Activated CD8-positive, alpha-beta memory T cell treated with anti-CD3 and anti-CD28 coated beads for 24 hours (primary cell): ENCODE measurements at places on chromosomes 1 and 21.
A peak's percentile ranks its signal among the peaks of the same experiment; 100 is the strongest.

DNA sequence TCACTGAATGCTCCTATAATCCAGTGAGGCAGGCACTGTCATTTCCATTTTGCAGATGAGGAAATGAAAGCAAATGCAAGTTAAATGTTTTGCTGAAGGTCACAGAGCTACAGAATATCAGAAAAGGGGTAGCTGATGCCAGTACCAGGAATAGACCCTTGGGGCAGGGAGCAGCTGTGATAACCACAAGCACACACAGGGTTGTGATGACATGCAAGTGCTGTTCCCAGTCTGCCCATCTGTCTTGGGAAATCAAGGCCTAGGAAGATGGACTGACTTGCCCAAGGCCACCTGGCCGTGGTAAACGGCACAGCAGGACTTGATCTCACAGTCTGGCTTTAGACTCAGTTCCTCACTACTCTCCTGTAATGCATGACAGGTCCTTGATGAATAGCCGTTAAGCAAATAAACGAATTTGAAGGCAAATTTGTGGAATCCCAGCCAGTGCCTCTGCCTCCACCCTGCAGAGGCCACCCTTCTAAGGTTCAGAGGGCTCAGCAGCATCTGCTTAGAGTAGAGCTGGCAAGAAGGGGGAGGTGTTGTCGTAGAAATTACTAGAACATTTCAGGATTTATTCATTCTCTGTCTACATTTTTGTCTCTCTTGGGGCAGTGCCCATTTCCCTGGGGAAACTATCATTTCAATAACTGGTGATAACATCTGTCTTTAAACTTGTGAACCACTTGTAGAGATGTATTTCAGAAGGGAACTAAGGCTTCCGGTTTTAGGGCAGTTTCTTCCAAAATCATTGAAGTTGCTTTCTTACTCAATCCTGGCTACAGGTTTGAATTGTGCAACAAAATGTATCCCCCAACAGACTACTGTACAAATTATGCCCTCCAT is 53.2 kb upstream of the MRPS6 start:
- no peak for DNase-seq

DNA sequence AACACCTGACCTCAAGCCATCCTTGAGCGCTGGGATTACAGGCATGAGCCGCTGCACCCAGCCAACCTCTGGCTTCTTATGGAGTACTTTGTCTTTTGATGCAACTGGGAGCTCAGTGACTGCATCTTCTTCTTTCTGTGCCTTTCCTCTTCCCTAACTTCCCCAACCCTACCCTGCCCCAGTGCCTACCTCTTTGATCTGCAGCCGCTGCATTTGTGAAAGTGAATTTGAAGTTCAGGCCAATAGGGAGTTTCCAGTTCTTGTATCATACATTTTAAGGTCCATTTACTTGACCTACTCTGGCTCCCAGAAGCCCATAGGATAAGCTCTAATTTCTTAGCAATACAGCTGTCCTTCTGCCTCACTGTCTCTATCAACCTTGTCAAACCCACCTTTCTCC is 52.2 kb downstream of the KCNC4 start:
- DNase-seq = no peak

DNA sequence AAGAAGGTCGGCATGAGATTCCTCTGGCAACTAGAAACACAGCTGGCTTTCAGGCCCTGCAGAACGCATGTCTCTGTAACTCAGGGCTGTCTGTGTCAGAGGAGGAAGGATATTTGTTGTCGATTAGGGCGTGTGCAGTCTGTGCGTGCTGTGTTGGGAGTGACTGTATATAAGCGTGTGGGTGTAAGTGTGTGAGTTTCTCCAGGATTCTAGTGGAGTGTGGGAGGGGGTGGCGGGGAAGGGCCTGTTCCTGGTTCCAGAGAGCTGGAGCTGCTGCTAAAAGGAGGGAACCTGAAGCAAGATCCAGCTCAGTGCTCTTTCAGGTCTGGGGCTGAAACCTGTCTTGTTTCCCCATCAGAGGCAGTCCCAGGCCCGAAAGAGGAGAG is 74.3 kb downstream of the SLC16A1 start:
- no peak for DNase-seq

DNA sequence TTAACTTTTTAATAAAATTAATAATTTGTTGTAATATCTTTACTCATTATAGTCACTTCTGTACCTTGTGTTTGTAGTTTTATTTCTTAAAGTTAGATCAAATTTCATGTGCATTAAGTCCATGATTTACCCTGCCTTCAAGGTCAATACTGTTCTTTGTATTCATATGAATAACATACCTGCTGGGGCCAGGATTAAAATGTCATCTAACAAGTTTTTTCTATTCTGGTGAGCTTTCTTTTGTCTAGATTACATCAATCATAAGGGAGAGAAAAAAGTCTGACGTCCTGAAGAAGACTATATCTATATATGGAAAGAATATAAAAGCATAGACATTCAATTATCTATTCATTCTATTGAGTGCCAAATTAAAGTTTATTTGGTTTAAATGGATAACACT is 232.6 kb downstream of the COL11A1 start:
- DNase-seq = no peak

- DNase-seq = no peak
Measured at GRCh38 chr1:218366322-218367052, 21.4 kb downstream of the TGFB2 start.

- no peak for DNase-seq
Measured at GRCh38 chr1:65694126-65694525, 98.6 kb upstream of the PDE4B start.

DNA sequence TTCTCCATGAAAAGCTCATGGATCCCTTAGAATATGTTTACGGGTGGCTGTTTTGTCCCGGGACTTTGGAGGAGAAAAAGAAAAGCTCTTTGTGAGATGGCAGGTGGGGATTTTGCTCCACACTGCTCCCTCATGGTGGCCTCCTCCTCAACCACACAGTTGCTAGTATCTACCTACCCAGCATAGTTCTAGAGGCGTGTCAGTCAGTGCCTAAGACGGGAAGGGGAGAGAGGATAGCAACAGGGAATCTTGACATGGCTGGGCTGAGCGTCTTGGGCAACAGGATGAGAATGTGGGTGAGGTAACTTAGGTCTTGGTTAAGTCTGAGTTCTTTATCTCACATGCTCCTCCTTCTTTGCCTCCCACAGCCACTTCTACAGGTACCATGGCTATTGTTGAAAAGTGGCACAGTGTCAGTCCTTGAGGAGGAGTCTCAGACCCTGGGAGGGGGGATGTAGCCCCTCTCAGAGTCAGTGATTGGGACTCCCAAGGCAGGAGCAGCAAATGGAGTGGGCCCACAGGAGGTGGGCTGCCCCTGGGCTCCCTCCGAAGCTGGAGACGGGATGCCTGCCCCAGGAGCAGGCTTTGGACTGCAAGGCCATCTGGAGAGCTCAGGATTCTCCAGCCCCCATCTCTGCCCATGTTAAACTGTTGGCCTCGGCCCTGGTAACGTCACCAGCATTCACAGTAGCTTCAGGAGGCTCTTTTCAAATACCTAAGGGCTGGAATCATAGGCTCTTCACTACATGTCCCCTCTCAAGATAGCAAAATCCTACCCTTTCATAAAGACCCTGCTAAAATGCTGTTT is 75.4 kb downstream of the TENT5C start:
- DNase-seq = no peak

- no peak for DNase-seq
Measured at GRCh38 chr21:45511007-45511406, 31.2 kb downstream of the SLC19A1 start.

GRCh38 chr1:156935505-156936128 is 15.2 kb downstream of the LRRC71 start:
- no peak for DNase-seq

DNA sequence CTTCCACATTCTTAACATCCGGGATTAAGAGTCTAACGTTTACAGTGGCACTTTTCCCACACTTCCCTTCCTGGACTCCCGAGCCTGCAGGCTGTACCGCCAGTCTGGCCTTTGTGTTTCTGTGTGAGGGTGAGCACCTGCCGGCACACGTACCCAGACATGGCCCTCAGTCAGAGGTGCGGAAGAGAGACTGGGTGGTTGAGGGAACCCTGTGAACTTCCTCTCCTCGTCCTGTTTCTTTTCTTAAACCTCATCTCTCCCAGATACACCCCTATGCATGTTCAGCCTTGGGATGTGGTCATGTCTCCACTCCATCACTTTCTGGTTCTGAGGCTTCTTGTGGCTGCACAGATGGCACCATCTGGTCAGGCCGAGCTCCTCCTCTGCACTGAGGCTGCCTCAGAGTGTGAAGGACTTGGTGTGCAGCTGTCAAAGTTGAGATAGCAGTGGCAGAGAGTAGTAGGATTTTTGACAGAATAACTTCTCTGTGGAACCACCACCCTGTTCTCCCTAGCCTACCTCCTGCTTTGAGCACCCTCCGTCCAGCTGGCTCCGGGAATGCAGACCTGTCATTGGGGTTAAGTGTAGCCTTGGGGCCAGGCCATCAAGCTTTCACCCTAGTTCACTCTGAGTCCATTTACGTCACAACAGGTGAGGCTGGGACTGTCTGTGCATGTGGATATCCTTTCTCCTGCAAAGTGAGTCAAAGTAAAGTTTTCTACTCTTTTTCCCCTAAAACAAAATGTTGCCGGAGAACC is 31.4 kb downstream of the VASH2 start:
- DNase-seq = no peak

- DNase-seq = no peak
Measured at GRCh38 chr21:41869771-41870170, 9.4 kb downstream of the PRDM15 start.

DNA sequence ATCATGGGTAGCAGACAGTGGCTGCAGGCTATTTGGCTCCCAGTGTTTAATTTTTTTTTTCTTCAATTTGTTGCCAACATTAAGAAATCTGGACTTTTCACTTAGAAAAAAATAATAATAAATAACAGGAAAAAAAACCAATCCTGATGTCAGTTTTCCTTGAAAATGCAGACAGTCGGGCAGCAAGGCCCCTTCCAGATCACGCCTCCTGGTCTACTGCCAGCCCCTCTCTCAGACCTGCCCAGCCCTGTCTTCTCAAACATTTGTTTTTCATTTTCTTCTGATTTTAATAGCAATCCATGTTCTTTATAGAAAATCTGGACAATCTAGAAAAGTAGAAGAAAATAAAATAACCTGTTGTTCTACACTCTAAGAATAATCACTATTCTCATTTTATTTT is 15.5 kb downstream of the IFNGR2 start:
- no peak for DNase-seq

GRCh38 chr1:81598623-81599022 is 202.1 kb upstream of the ADGRL2 start:
- DNase-seq = no peak

GRCh38 chr21:41377715-41378114 is 15.9 kb downstream of the MX2 start:
- DNase-seq = peak; percentile 52

- no peak for DNase-seq
Measured at GRCh38 chr1:192700834-192701271, 64.9 kb downstream of the RGS13 start.

GRCh38 chr1:88581703-88582102 is 102.4 kb upstream of the PKN2 start:
- DNase-seq = no peak

DNA sequence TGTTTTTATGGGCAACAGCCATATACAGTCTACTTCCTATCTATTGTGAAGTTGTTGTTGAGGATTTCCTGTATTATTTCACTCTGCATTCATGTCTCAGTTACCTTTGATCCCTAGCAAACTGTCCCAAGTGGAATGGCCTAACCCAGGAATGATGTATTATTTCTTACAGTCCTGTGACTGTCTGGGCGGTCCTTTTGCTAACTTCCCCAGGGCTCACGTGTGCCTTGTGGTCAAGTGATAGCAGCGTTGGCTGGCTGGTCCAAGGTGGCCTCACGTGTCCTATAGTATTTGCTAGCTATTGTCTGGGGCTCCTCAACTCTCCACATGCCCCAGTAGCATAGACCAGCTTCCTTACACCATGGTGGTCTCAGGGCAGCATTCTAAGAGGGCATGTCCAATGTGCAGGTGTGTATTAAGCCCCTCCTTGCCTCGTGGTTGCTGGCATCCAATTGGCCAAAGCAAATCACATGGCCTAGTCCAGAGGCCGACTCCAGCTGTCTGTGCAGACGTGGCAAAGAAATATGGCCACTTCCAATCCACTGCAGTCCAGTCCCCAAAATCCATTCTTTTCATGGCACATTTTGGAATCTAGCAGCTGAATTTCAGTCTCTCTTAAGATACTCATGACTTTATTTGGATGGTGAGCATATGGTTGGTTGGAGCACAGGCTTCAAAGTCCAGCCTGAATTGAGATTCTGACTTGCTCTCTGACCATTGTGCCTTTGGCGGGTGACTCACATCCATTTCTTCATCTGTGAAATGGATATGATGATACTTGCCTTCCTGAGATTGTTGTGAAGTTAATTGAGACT is 94.1 kb downstream of the GALNT2 start:
- DNase-seq = peak; percentile 38

- no peak for DNase-seq
Measured at GRCh38 chr1:18635070-18635577, 4.5 kb downstream of the PAX7 start.

GRCh38 chr1:45002650-45003645 is 8.2 kb downstream of the HECTD3 start:
- DNase-seq = no peak

- DNase-seq = no peak
Measured at GRCh38 chr1:115556236-115556635, 85.5 kb upstream of the VANGL1 start.

DNA sequence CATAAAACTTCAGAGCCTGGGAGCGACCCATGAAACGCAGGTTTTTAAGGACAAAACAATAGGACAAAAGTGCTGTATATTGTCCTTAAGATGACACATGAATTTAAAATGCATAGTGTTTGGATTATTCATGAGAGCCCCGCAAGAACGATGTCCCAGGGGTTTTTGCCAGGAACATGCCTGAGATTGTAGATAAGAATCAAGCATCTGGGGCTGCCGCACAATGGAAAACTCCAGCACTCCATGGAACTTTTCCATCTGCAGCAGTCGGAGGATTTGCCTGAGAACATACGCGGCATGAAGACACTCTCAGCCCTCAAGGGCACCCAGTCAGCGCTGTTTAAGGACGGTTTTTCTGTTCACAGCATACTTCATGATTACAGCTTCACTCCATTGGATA is 5.3 kb upstream of the ERG start:
- no peak for DNase-seq

DNA sequence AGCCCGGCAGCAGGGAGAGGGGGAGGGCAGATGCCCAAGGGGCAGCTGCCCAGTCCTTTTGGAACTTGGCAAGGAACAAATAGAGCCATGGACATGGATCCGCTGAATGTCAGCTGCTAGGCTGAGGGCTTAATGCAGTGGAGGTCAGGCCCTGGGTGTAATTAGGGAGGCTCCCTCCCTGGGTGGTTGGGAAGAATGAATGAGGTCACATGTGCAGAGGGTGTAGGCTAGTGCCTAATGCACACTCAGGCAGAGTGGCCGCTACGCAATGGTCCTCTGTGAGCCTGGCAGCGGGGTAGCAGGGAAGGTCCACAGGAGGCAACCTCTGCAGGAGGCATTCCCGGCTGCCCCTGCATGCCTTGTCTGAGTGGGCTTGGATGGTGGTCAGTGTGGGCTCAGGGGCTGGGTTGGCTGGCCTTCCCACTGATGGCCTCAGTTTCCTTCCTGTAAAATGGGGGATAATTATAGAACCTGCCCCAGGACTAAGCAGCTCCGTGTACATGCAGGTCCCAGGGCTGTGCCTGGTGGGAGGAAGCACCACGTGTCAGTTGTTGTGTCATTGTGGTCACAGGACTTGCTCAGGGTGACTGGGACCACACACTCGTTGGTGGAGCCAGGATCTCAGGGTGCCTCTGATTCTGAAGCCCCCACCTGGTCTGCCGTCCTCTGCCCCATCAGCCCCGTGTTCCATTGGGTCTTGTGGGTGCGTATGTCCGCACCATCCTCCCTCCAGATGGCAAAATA is 81.6 kb upstream of the ACTL8 start:
- DNase-seq = no peak
